Fibroblast of the aortic adventitia (primary cell): ENCODE measurements at places on chromosomes 2 and 18. TPM values are rescaled to one million over a fixed set of nuclear protein-coding genes. Genes with fewer than 3 reads are reported as not detected.

Gene HNMT
- 32.2 and 47.8 TPM in 2 replicates for total RNA-seq

Gene KHK
- total RNA-seq, result 1.7 and 2.3 TPM in 2 replicates

Gene LAMA1
- total RNA-seq, result 3.5 and 30.1 TPM in 2 replicates

Gene HOXD12
- total RNA-seq, result not detected in 2 replicates

Gene SLC8A1
- 39.1 and 112 TPM in 2 replicates for total RNA-seq

Gene TEX44
- total RNA-seq, result not detected in 2 replicates

Gene C2orf80
- total RNA-seq, result not detected in 2 replicates

Gene STAT1
- total RNA-seq, result 116 and 122 TPM in 2 replicates

Gene LONRF2
- total RNA-seq, result 1.8 and 2.0 TPM in 2 replicates

Gene RIOK3
- total RNA-seq, result 58.1 and 89.3 TPM in 2 replicates

Gene ERFE
- 2.8 and 3.4 TPM in 2 replicates for total RNA-seq

Gene CHPF
- total RNA-seq, result 62.4 and 271 TPM in 2 replicates

Gene DYNAP
- total RNA-seq, result not detected in 2 replicates

Gene UGT1A5
- total RNA-seq, result not detected in 2 replicates

Gene WDCP
- 6.4 and 9.3 TPM in 2 replicates for total RNA-seq

Gene SERPINB4
- total RNA-seq, result not detected in 2 replicates

Gene NAT8
- total RNA-seq, result not detected in 2 replicates

Gene TCF7L1
- 3.5 and 3.7 TPM in 2 replicates for total RNA-seq

Gene PTH2R
- 0.33 TPM in 1 of 2 replicates, not detected in the other for total RNA-seq

Gene POLR1A
- 29.4 and 43.1 TPM in 2 replicates for total RNA-seq

Gene NTSR2
- not detected in 2 replicates for total RNA-seq

Gene FASTKD1
- total RNA-seq, result 17.6 and 24.0 TPM in 2 replicates

Gene POU3F3
- total RNA-seq, result not detected in 2 replicates

Gene ANTXR1
- total RNA-seq, result 31.5 and 61.5 TPM in 2 replicates

Gene TDRD15
- not detected in 2 replicates for total RNA-seq

Gene DYSF
- 0.18 and 1.2 TPM in 2 replicates for total RNA-seq

Gene SPATS2L
- total RNA-seq, result 40.7 and 117 TPM in 2 replicates

Gene SKOR2
- total RNA-seq, result not detected in 2 replicates

Gene PCARE
- total RNA-seq, result under 0.01 and 0.08 TPM in 2 replicates

Gene SPR
- 14.3 and 58.3 TPM in 2 replicates for total RNA-seq

Gene POTEJ
- total RNA-seq, result not detected in 2 replicates

Gene SERPINE2
- 252 and 1,159 TPM in 2 replicates for total RNA-seq
